Activated CD4-positive, alpha-beta T cell treated with anti-CD3 and anti-CD28 coated beads, Interleukin-2, amount 50 U/mL, for 24 hours (primary cell): ENCODE measurements at places on chromosomes 11 and 22.

DNA sequence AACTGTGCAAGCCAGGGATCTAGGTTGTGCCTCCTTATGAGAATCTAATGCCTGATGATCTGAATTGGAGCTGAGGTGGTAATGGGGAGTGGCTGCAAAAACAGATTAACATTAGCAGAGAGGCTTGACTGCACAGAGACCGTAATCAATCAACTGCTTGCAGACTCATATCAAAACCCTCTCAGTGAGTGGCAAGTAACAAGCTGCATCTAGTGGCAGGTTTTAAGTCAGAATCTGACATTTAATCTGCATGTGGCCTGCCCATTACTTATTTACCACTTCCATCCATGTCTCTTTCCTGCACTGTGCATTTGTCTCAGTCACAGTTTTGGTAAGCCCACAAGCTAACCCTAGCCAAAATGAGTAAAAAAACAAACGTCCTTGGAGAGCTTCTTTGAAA, 11.2 kb downstream of the C11orf58 start:
- no peak for DNase-seq

GRCh38 chr11:85595285-85595884, 31.8 kb downstream of the DLG2 start:
- peak; percentile 9 for DNase-seq

- no peak for DNase-seq
These were observed 242.9 kb upstream of the UBASH3B start for GRCh38 chr11:122412581-122412980.

DNA sequence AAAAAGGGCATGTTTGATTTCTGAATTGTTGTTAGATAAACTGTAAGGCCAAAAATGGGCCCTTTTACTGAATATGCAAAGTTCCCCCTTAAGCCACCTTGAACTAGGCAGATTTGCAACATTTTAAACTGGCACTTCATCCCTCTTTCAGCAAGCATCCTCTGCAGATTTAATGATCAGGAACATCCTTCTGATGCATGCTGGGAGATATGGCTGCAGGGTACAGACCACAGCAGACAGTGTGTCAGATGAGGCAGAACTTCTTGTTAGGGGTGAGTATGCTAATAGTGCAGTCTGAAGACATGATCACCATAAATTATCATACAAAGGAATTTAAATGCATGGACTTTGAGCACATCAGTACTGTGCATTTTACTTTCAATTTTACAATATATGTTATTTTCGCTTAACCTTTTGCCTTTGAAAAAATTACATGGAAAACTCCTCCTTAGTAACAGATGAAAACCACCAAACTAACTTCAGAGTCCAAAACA, 462.5 kb upstream of the ARHGAP42 start:
- DNase-seq: no peak

- DNase-seq: no peak
These were observed 46.9 kb upstream of the SHISAL1 start for GRCh38 chr22:44359496-44360110.

DNA sequence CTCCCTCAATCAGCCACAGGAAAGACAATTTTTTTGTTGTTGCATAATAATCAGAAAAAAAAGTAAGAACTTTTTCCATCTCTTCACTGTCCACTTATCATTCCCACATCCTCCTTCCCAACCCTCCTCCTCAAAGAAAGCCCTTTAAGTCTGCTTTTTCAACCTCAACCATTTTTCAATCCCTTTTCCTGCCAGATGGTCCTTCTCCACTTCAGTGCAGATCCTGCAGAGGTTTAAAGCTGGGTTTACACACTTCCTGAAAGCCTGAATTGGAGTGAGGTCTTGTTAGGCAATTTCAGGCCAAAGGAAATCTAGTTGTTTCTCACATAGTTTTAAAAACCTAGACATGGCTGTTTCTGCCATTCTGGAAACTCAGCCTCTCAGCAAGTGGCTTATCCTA, 78.3 kb downstream of the RPL27A start:
- DNase-seq: no peak

DNA sequence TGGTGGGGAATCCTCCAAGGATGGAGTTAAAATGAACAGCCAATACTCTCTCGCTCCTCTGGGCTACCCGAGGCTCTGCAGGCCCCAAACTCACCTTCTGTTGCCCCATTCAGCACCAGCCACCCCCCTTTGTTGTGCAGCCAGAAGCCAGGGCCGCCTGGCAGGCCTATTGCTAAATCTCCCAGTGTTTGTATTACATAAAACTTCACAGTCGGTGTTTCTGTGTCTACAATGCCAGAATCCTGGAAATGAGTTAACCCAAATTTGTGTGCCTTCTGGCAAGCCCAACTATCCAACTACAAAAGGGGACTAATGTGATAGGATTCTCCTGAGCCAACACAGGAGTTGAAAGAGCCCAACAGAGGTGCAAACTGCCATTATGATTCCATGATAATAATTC, 9.3 kb downstream of the KCNJ5 start:
- DNase-seq: no peak

DNA sequence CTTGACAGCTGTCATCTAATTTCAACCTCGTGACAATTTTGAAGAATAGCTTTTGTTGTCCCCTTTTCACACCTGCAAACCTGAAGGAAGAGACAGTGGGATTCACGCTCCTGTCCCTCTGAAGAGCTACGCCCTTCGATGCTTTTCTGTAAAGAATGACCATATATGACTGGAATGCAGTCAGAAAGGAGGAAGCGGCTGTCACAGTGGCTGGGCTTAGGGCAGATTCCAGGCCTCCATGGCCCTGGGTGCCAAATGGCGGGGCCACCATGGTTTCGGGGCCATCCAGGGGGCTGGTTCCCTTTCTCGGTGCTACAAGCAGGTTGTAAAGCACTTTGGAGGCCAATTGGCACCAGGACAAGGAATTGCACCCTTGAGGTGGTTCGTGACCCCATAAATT, 22.2 kb upstream of the FGF19 start:
- DNase-seq: no peak
